ENCODE measurements at places on chromosomes 1 and 21.

GRCh38 chr1:235881930-235882700 lies 15.4 kb upstream of the LYST start:
- DNase-seq: no peak

GRCh38 chr1:231390071-231390470 lies 32.0 kb downstream of the EGLN1 start:
- no peak for DNase-seq

- no peak for DNase-seq
Observed at GRCh38 chr1:234132795-234133194, 228.3 kb downstream of the SLC35F3 start.

DNA sequence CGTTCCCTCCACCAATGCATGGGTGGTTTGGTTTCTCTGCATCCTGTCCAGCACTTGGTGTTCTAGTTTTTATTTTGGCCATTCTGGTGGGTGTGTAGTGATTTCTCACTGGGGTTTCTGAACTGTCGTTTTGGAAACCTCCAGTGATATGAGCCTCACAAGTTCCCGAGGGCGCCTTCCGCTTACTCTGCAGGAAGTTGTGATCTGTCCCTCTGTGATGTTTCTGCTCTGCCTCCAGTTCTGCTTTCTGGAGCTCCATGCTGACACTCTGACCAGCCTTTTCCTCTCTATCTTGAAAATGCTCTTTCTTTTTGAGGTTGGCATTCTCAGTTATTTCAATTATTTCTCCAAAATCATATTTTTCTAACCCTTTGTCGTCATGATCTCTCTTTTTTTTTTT lies 111.6 kb downstream of the PLD5 start:
- no peak for DNase-seq

- DNase-seq: no peak
Observed at GRCh38 chr1:1594602-1595260, 5.2 kb downstream of the FNDC10 start.

DNA sequence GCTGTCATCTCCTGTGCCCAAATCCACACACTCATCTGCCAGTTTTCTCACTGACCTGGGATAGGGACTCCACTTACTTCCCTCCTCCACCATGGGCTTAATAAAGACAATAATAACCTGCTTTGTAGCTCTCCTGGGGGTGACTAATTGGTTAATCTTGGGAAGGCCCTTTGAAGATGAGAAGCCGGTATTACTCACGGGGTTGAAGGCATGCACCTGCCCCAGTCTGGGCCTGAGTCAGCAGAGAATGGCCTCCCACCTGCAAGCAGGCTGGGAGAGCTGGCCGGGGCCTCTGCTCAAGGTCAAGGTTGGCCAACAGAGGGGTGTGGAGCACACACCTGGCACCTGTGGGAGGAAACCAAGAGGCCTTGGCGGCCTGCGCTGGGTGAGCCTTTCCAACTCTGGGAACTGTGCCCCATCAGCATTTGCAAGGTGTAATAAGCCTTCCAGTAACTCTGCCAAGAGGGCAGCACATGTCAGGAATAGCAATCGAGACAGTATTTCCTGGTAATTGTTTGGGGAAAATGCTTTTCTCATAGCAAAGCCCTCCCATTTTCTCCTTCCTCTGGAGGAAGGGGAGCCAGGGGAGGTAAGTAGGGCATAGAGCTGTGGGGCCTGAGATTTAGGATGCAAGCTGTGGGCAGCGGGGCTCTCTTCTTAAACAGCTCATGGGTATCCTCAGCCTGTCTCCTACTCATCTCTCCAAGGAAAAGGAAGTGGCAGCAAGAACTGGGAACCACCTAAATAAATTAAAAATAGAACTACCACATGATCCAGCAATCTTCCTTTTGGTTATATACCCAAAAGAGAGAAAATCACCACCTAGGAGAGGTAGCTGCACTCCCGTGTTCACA lies 49.0 kb downstream of the TOMM20 start:
- no peak for DNase-seq

DNA sequence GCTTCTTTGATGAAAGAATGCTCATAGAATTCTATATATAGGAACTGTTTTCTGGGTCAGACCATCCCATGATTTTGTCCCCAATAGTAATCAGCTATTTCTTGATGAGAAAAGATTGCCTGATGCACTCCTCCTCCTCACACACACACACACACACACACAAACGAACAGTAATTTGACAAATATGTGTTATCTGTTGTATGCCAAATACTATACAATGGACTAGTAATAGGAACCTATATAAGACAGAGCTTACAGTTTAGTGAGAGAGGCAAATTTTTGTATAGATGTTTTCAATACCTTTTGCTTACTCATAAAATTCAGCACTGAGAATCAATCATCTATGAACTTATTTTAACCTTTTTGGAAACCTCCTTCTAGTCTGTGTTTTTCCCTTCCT lies 76.8 kb downstream of the PLA2G4A start:
- no peak for DNase-seq

GRCh38 chr1:202858331-202858730 lies 30.6 kb downstream of the RABIF start:
- no peak for DNase-seq

- no peak for DNase-seq
Observed at GRCh38 chr1:230899841-230900251, 31.5 kb upstream of the C1orf198 start.

DNA sequence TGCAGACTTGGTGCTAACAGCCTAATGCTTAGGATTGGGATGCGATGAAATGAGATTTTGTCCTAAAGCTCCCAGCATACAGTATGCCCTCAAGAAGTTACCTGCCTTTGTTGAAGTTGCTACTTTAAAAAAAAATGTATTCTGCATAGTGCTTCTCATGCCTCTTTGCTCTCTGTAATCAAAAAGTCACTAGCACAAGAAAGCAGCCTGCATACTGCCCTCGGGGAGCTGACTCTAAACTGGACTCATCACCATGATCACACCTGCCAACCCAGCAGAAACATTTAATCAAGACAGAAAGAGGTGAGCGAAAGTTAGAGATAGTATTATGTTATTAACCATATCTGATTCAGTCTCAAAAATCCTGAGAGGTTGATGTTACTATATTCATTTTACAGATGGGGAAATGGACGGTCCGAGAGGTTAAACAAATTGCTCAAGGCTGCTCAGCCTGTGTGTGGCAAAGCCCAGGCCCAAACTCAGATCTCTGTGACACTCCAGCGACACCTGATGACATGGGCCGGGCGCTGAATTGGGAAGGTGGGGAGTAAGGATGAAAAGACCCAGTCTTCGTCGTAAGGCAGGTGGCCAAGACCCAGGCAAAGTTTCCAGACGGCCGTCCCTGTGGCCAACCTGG lies 1.1 kb downstream of the BATF3 start:
- DNase-seq: no peak

DNA sequence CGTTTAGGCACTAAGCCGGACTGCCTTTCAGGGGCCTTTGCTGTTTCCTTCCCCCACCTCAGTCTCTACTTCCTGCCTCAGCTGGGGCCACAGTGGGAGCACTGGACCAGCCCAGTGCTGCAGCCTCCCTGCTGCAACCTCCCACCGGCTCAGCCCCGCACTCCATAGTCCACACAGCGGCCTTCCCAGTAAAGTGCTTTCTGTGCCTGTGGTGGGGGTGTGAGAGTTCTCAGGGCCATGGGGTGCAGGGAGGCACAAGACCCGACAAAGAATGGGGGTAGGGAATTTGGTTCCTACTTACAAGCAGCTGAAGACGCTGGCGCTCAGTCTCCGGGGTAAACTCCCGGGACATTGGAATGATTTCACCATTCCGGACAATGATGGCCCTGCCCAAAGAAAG lies 3.5 kb downstream of the PPM1J start:
- no peak for DNase-seq

Measured in CD4-positive, alpha-beta T cell treated with Interferon alpha-2 for 1 hour (primary cell).